Stimulated activated CD8-positive, alpha-beta memory T cell treated with anti-CD3 and anti-CD28 coated beads, Interleukin-7, amount 100 ng/mL, for 48 hours (primary cell): ENCODE measurements at places on chromosomes 7 and 10.

DNA sequence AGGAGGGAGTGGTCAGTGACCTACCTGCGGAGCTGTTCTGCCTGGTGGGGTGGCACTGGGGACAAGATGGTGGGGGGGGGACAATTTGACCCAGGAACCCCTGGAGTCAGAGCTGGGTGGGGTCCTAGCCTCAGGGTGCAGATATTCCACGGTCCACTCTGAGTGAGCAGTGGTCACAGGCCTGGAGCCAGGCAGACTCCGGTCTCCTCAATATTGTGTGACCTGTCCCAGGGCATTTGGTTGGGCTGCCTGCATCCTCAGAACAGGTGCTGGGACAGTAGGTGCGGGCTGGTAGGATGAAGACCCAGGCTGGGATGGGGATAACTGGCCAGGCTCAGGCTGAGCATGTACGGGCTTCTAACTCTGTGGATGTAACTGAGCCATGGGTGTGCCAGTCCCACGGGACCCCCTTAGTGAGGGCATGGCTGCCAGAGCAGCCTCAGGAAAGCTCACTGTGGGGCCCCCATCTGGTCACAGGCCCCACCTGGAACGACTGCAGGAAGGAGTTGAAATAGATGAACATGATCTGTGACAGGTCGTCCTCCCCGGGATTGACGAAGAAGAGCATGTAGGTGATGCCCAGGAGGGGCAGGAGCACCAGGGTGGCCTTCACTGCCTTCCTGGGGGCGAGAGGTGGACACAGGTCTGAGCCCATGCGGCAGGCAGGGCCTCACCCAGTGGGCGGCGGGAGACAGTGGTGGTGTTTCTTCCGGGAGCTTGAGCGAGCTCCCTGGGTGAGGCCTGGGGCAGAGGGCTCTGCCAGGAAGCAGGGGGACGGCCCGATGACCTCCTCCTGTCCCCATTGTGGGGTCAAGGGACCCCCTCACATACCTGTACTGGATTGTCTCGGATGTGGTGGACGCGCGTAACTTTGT, 26.9 kb downstream of the CRHR2 start:
- no peak for DNase-seq

GRCh38 chr7:34655384-34655783, 2.6 kb upstream of the NPSR1 start:
- no peak for DNase-seq

DNA sequence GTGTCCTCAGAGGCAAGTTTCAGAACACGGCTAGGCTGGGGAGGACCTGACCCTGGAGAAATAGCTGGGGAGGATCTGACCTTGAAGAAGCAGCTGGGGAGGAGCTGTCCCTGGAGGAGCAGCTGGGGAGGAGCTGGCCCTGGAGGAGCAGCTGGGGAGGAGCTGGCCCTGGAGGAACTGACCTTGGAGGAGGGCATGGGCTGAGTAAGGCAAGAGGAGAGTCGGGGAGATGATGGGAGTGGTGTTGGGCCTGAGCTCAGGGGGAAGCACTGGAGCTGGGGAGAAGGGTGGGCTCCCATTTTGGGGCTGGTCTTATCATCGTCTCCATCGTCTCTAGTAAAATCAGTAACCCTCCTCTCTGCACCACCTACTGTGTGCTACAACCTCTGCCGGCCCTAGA, 179.8 kb upstream of the SHH start:
- no peak for DNase-seq

DNA sequence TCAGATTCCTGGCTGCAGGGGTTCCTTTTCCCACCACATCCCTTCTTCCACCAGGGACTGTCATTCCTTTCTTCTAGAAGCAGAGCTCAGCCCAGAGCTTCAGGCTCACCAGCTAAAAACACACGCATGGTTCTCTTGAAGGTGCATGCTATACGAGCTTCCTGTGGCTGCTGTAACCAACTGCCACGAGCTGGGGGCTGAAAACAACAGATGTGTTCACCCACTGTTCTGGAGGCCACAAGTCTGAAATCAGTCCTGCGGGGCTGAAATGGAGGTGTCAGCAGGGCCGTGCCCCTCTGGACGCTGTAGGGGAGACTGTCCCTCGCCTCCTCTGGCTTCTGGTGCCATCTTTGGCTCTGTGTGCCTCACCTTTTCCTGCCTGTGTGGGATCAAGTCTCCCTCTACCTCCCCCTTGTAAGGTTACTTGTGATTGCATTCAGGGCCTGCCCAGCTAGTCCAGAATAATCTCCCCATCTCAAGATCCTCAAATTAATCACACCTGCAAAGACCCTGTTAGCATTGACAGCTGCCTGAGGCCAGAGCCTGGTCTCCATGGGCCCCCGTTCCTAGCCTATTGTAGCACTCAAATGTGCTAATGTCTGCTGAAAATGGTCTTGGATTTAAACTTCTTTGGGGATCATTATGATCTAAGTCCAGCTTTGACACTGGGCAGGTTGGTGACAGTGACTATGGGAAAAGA, 13.7 kb downstream of the RAB19 start:
- no peak for DNase-seq

DNA sequence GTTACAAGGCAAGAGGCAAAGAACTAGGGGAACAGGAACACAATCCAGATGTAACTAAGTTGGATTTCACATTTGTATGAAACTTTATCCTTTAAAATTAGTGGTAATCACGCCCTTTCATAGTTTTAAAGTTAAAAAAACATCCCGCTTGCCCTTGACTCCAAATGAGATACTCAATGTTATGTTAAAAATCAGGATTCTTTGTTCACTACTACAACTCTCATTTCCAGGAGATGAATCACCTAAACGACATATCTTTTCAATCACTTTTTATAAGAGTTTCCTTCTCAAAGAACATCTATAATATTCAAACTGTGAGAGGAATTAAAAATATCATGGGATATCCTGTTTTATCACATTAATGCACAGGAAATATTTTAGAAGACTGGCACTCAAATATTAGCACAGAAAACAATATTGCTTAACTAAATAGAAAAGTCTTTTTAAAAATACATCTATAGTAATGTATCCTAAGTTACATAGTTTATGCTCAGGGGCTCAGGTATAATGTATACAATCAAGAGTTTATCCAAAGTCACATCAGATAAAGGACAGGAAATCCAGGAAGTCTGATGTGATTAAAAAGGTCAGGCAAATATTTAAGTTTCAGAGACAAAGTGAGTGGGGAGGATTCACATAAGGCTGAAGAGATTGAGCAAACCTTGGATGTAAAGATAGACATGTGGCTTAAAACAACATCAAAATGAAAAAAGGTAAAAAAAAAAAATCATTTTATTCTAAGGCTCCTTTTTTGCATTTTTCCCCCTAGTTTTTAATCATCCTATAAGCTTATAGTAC, 41.9 kb downstream of the CADPS2 start:
- no peak for DNase-seq

GRCh38 chr10:22320591-22321155, at the start of gene BMI1:
TSS of gene BMI1 (plus strand) at chr10:22321099. CDS start at chr10:22326450, 5,351 bp downstream.
- no peak for DNase-seq

DNA sequence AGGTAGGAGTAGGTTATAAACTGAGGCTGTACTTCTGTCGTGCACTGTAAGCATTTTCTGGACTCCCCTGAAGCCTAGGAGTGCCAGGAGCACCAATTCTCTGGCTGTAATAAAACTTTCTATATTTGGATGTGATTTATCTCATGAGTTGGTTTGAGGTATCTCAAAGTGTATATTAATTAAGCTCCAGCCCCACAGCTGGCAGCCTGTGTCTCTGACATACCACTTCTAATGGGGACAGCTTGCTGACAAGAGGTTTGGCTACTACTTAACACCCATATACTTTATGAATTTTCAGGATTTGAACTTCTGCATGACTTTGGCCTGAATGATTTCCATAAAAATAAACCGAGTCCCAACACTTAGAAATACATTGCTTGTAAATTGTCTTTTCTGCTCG, 35.2 kb downstream of the CFAP58 start:
- DNase-seq = no peak

DNA sequence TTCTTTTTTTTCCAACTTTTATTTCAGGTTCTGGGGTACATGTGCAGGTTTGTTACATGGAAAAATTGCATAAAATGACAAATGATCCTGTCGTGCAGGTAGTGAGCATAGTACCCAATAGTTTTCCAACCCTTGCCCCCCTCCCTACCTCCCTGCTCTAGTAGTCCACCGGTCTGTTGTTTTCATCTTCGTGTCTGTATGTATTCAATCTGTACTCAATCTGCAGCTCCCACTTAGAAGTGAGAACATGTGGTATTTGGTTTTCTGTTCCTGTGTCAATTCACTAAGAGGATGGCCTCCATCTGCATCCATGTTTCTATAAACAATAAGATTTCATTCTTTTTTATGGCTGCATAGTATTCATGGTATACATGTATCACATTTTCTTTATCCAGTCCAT, 151.3 kb downstream of the C1GALT1 start:
- DNase-seq = no peak

GRCh38 chr10:34699904-34700517, 115.1 kb downstream of the PARD3 start:
- no peak for DNase-seq

DNA sequence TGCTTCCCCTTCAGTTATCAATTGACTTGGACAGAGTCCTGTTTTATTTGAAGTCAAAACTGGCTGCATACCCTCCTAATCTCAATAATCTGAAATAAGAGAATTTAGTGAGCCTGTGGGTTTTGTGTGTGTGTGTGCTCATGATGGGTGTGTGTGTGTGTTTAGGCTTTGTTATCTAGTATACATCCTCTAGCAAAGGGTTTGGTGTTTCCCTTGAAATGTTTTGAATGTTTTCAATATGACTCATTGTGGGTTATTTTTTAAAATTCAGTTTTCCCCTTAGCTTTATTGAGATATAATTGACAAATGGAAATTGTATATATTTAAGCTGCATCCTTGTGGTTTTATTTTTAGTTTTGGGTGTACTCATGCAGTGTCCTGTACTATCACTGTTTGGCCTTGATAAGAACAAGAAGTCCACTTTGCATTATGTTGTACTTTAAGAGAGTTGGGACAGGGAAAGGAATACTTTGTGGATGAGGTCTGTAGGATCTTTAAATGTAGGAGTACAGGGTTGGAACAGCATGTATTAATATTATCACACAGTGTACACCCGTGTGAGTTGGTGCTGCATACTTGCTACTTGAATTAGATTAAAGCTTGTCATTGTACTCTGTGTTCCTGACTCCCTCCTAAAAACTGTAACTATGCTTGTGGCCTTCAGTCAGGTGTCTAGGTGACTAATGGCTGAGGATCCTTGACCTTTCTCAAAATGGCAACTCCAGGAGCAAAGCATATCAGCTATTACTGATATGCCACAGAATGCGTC, 58.3 kb downstream of the VCL start:
- DNase-seq = no peak

DNA sequence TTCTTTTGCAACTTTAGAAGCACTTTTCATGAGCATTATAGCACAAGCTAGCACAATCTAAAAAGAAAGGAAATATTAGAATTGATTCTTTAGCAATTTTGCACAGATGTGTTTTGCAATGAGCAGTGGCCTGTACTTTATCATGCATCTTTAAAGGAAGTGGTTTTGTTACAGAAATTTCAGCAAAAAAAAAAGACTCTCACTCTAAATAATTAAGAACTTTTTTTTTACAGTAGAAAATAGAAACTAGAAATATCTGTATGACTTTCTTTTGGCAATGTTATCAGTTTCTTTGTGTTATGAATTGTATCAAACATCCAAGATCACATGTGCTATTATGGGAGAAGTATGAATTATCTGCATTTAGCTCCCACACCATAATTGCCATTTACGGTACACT, 195.7 kb upstream of the KLF6 start:
- DNase-seq = no peak

DNA sequence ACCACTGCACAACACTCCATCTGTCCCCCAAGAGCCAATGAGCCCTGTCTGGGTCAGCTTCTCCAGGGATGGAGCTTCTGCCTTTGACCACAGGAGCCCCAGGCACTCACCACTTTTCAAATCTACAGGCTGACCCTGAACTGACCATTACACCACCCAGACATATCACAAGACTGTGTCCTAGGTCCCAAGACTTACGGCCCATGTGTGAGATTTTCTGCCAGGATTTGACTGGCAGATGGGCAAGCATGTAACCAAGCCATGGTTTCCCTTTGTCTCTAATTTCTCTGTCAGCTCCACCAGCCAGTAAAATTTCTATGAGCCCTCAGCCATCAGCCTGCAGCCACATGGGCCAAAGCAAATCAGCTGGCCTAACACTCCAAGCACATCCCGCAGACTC, 92.5 kb downstream of the SH3PXD2A start:
- no peak for DNase-seq

DNA sequence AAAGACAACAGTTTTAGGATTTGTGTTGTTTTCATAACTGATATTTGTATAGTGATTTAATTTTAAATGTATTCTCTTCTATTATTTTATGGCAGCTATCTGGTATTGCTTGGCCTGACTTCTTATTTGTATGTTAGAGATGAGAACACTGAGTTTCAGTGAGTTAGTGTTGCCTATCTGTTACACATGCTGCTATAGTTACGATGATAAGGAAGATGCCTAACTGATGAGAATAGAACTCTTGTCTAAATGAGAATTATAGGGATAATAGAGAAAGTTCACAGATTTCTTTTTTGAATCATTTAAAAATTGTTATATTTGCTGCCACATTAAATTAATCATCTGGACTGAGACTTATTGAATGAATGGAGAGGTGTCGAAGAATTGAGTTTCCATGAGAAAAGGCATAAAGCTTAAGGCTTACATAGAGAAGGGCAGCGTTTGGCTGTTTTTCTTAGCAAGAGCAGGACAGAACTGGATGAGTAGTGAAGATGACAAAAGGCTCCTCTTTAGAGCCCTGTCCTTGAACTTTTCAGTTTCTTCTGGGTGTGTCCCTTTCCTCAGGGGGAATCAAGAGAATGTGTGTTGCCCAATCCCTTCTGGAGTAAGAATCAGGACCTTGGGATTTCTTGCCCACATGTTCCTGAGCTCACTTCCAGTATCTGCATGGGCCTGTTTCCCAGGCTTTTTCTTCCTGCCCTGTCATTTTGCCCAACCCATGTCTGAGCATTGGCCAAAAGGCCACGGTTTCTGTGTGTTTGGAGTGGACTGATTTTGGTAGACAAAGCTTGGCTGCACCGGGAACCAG, 195.6 kb upstream of the CSTF2T start:
- no peak for DNase-seq

- DNase-seq = no peak
Observed at GRCh38 chr7:129523924-129524323, 21.6 kb downstream of the SMKR1 start.

DNA sequence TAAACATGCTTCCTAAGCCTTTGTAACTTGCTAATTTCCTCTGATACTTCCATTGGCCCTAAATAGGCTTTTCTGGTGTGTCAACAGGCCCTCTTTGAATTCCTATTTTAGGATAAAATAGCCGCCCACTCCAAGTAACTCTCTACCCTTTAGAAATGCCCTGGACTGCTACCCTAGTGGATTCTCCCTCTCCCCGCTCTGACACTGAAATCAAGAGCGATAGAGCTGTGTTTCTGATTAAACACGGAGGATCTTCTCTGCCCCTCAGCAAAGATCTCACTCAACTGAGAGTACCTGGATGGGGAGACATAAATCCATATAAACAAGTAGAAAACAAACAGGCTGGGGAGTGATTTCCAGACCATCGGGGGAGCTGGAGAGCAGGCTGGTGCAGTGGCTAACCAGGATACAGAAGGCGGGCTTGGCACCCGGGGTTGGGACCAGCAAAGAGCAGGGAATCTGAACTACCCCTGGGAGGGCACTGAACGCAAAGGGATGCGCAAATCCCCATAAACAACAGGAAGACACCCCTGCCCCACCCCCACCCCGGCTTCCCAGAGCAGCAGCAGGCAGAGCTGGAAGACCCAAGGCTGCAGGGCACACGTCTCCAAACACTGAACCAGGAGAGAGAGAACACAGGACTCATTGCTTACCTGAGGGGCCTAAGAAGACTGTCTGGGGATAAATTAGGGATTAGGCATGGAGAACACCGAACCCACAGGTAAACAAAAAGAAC, 2.5 kb downstream of the ASB13 start:
- DNase-seq = no peak

- no peak for DNase-seq
Observed at GRCh38 chr7:94571816-94572215, 62.2 kb downstream of the CASD1 start.
